ENCODE measurements at places on chromosomes 2 and 18.

DNA sequence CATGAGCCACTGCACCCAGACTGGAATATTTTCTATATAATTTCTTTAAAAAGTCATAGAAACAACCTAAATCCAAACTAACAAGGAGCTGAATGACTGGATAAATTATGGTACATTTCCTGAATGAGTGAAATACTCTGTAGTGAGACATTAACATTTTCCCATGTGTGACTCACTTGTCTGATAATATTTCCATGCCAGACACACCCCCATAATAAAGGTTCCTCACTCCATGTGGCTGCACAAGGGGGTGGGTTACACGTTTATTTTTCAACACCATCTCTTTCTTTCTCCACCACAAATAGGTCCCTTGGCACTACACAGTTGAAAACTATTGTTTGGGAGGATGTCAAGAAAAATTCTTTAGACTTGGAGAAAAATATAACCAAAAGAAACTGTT is 266.3 kb upstream of the LYPD1 start:
- no peak for DNase-seq

DNA sequence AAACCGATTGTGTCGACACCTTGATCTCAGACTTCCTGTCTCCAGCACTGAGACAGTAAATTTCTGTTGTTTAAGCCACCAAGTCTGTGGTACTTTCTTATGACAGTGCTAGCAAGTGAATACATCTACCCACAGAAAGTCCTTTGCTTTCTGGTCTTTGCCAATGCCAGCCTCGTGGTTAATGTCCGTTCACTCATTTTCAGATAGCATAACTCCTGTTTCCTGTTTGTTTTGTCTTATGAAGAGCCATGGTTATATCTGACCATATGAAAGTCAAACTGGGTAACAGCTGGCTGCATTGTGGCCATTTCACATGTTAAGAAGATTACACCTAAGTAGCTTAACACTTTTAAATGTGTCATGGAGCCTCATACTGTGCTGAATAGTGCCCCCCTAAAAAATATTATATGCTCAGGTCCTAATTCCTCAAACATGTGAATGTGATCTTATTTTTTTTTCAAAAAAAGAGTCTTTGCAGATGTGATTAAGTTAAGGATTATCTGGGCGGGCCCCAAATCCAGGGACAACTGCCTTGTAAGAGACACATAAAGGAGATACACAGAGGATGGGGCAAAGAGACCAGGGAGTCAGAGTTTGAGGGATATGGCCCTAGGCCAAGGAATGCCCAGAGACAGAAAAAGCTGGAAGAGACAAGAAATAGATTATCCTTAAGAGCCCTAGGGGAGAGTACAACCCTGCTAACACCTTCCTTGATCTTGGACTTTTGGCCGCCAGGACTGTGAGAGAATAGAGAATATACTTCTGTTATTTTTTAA is 118.0 kb downstream of the KCNE4 start:
- no peak for DNase-seq

DNA sequence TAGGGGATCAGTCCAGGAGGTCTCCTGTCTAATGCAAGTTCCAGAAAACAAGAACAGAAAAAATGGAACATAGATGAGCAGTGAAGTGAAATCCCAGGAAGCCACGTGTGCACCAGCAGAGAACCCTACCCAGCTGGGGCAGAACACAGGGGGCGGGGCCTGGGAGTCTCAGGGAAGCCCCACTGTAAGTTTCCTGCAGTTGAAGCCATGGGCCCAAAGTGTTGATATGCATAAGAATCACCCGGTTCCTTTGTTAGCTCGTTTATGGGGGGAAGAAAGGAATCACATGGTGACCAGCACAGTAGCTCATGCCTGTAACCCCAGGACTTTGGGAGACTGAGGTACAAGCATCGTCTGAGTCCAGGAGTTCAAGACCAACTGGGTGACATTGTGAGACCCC is 131.3 kb downstream of the INO80D start:
- no peak for DNase-seq

- DNase-seq: peak; percentile 11
Measured at GRCh38 chr18:11995445-11996189, 14.3 kb downstream of the IMPA2 start.

DNA sequence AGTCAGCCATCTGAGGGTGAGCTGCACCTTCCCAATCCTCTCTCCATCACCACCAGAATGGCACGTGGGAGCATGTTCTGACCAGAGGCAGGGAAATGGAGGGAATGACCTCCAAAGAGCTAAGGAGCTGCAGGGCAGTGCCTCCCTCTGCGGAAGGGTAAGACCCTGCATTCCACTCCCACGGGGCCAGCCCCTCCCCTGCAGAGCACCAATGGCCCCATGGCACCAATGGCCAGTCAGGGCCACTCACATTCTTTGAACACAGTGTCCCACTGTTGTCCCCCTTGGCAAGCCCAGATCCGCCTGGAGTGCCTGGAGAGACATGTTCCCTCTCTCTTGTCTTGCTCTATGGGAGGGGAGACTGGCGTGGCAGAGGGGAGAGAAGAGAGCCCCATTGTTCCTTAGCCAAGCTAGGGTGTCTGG is 164.4 kb downstream of the TNS1 start:
- no peak for DNase-seq

DNA sequence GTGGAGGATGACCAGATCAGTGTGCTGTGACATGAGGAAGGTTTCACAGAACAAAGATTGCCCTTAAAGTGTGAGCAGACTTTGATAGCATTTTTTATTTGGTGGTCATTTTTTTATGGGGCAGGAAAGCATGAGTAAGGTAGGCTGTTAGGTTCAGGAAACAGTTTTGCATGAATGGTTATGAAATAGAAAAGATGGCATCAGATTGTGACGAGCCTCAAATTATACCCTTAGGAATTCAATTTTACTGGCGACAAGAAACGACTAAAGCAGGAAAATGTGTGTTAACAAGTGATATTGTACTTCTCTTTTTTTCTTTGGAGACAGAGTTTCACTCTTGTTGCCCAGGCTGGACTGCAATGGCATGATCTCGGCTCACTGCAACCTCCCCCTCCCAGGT is 44.7 kb downstream of the PIK3C3 start:
- no peak for DNase-seq

GRCh38 chr2:3489764-3490115 is 29.6 kb downstream of the ADI1 start:
- no peak for DNase-seq

- DNase-seq: no peak
Measured at GRCh38 chr2:83661711-83662110, 797.4 kb downstream of the SUCLG1 start.

DNA sequence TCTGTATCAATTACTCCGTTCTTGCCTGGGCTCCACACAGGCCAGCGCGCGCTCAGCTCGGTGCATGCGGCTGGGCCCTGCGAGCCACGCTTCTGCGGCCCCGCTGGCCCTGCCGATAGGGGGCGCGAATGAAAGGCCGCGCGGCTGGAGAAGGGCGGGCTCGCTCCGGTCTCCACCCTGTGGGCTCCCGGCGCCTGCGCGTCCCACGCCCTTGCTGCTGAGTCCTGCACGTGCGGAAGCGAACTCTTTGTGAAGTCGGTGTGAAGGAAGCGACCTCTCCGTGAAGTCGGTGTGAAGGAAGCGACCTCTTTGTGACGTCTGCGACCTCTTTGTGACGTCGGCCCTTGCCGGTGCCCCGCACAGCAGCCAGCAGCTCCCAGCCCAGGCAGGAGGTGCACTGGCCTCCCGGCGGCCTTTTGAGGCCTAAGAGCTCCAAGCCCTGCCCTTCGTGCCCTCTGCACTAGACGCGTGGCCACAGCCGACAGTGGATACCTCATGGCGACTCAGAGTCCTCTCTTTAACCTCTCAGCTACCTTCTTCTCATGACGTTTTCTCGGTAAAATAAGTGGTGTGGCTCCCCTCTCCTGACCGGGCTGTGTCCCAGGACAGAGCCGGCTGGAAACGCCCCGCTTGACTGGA is 391.9 kb upstream of the RAB6C start:
- DNase-seq: no peak

DNA sequence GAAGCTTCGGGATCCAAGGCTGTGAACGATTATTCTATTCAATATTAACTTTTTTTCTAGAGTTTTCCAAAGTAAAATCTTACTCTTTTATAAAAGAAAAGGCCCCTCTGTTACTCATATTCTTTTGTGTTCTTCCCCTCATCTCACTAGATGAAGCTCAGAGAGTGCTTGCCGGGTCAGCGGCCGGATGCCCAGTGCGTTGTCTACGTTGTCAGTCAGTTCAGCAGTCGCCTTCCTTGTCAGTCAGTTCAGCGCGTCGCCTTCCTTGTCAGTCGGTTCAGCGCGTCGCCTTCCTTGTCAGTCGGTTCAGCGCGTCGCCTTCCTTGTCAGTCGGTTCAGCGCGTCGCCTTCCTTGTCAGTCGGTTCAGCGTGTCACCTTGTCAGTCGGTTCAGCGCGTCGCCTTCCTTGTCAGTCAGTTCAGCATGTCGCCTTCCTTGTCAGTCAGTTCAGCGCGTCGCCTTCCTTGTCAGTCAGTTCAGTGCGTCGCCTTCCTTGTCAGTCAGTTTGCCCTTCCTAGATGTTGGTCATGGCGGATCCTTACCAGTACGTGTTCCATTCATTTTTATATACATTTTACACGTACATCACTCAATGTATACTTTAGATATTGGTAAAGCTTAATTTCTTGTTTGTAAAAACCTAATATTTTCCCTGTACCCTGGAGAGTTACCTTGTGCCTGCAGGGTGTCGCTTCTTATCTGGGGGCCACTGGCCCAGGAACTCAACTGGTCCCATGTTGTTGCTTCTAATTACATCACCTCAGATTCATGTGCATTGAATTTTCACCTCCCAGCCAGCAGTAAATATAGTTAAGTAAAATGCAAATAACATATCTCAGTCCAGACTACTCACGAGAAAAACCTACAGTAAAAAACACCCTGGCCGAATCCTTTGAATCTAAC is 206.9 kb downstream of the ASB1 start:
- no peak for DNase-seq

- DNase-seq: no peak
Measured at GRCh38 chr2:1683297-1683696, 61.0 kb downstream of the PXDN start.

- no peak for DNase-seq
Measured at GRCh38 chr2:166134252-166135151, 6.7 kb upstream of the SCN1A start.

DNA sequence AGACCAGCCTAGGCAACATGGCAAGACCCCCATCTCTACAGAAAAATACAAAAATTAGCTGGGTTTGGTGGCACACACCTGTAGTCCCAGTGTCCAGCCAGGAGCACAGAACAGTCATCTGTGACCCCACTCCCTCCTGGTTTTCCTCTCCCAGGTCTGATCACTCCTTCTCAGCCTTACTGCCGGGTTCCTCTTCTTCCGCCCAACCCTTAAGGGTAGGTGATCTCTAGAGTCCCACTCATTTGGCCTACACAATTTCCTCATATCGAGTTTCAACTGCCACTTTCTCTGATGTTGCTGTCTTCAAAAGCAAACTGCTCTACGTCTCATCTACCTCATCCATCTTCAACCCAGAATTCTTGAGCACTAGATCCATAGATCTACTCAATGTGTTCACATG is 13.4 kb upstream of the MAT2A start:
- DNase-seq: no peak

DNA sequence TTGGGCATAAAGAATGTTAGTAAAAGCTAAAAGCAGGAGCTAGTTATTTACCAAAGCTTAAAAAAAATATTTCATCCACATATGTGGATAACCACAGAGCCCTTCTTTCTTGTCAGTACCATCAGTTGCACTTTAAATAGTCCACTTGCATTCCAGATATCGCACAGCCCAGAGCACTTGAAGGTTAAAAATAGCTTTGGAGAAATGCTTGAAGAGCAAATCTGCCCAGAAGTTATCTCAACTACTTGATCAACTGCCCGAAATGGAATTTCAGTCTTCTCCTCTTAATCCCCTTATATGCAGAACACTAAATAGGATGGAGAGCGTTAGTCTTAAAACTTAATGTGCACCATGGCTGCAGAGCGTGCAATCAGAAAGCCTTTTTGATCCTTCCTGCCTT is 148.3 kb downstream of the PLEKHA3 start:
- no peak for DNase-seq

DNA sequence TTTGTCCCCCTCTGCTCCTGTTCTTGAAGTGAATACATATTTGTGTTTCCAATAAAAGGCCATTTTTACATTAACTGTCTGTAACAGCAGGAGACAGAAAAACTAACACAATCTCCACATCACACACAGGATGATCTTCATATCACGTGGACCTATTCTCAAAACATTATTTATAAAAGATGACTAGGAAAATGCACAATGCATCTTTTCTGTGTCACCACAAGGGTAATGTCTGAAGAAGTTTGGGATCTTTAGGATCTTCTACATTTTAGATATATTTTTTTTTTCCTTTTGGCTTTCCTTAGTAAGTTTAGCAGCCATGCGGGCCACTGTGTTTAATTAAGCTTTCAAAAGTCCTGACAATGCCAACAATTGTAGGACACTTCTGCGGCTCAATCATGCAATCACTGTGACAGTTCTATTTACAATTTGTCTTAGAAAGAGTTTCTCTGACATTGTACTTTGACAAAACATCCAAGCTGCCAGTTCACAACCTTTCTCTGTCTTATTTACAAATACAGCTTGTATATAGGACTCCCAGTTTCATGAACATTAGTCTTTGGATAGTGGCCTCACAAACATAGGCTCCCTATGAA is 12.3 kb downstream of the BCL11A start:
- no peak for DNase-seq

GRCh38 chr2:144215701-144216675 is 303.9 kb downstream of the ZEB2 start:
- DNase-seq: no peak

GRCh38 chr2:235287375-235287733 is 206.5 kb upstream of the AGAP1 start:
- no peak for DNase-seq

DNA sequence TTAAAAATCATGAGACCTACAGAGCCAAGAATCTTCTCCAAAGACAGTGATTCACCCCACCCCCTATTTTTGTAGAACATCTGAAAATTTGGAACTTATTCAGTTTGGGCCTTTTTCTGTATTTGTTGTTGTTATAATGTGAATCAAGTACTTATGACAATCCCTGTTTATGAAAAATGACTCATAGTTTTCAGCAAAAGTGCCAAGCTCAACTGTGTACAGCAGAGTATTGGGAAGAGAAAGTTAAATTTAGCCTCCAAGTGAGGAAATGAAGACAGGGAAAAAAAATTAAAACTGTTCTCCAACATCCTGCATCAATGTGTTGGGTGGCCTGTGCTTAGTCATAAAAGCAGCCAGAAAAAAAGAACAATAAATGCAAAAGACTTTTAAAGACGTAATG is 46.2 kb downstream of the LRATD1 start:
- no peak for DNase-seq

GRCh38 chr18:47797126-47797525 is 133.3 kb downstream of the SMAD2 start:
- DNase-seq: no peak

- no peak for DNase-seq
Measured at GRCh38 chr2:193482557-193482956, 1287.8 kb upstream of the TMEFF2 start.
